ENCODE measurements at places on chromosomes 3 and 15.
A peak's percentile ranks its signal among the peaks of the same experiment; 100 is the strongest.

GRCh38 chr15:51030649-51031316 is 63.9 kb downstream of the TNFAIP8L3 start:
- no peaks in the 10 kb centered on the region for H3K36me3 ChIP-seq
- H3K4me3 ChIP-seq: no peak overlapping the region
- no peak for DNase-seq
- no peak overlapping the region for H3K27ac ChIP-seq
- H3K27me3 ChIP-seq: no peaks in the 10 kb centered on the region

- H3K27ac ChIP-seq: no peak overlapping the region
- H3K36me3 ChIP-seq: no peaks in the 10 kb centered on the region
- peaks cover 9% of the 10 kb centered on the region for H3K27me3 ChIP-seq
- H3K4me3 ChIP-seq: no peak overlapping the region
Observed at GRCh38 chr15:74121039-74121438, 9.3 kb upstream of the ISLR2 start.

GRCh38 chr3:192253138-192253887 is 474.0 kb downstream of the FGF12 start:
- no peaks in the 10 kb centered on the region for H3K27me3 ChIP-seq
- H3K27ac ChIP-seq: no peak overlapping the region
- H3K4me1 ChIP-seq: no peaks in the 10 kb centered on the region
- H3K4me3 ChIP-seq: no peak overlapping the region

- no peak for DNase-seq
- no peaks in the 10 kb centered on the region for H3K27me3 ChIP-seq
- no peak overlapping the region for H3K27ac ChIP-seq
Observed at GRCh38 chr15:87609474-87609873, 647.1 kb downstream of the NTRK3 start.

- no peaks in the 10 kb centered on the region for H3K4me1 ChIP-seq
- H3K4me3 ChIP-seq: no peak overlapping the region
- DNase-seq: no peak
- no peaks in the 10 kb centered on the region for H3K27me3 ChIP-seq
Observed at GRCh38 chr3:111904376-111905241, 45.5 kb downstream of the PHLDB2 start.

DNA sequence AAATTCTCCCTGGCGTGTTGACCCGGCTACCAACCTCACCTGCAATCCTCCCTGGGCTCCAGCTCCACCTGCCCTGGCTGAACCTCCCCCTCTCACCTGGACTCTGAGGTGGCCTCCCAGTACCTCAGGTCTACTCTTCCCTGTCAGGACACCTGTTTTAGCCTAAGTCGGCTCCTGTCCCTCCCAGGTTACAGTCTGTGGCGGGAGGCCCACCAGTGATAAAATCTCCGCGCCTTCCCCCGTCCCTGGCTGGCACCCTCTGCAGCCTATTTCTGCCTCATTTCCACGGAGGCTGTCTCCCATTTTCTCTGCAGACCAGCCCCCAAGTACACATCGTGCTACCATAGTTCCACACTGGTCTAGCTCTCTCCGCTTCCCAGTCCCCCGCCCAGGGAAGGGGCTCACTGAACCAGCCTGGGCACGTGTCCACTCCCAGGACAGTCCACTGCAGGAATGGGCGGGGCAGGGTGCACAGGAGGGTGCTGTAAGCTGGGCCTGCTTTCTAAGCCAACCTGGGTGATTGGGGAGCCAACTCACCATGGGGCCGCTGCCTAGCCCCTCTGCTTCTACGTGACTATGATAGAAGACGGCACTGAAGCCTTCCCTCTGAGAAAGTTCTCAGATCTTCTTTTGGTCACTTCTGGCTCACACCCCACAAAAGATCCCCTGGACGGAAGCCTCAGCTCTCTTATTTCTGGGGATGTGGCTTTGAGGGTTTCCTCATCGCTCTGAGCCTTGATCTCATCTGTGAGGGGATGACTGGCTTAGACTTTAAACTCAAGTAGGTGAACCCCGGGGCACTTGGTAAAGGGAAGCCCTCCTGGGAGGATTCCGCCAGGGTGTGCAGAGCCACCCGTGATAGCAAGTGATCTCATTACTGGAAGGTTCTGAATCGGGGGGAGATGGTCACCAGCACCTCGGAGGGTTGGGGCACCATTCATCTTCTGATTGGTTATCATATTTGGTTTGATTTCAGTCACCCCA is 96.6 kb downstream of the NSMCE3 start:
- DNase-seq: no peak
- H3K27ac ChIP-seq: no peak overlapping the region
- H3K27me3 ChIP-seq: no peaks in the 10 kb centered on the region
- no peak overlapping the region for H3K4me3 ChIP-seq
- no peaks in the 10 kb centered on the region for H3K36me3 ChIP-seq
- H3K4me1 ChIP-seq: no peaks in the 10 kb centered on the region

- H3K27me3 ChIP-seq: no peaks in the 10 kb centered on the region
- DNase-seq: no peak
- no peak overlapping the region for H3K4me3 ChIP-seq
- H3K4me1 ChIP-seq: no peaks in the 10 kb centered on the region
Observed at GRCh38 chr3:29067007-29067406, 213.9 kb upstream of the RBMS3 start.

DNA sequence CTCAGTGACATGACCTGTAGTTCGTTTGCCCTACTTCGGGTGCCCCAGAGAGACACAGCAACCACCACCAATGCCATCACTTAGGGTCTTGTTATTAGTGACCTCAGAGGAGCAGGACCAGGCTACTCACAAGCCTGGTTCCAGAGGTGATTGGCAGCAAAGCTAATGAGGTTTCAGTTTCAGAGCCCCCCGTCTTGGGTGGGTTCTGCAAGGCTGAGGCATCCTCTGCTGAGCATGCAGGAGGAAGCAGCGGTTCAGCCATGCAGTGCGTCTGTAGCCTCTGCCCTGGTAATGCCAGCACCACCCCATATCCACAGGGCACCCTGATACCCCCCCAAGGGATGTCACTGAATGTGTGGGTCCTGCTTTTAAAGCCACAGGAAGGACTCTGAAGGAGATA is 39.0 kb upstream of the ITGA11 start:
- H3K36me3 ChIP-seq: no peaks in the 10 kb centered on the region
- peaks cover 2% of the 10 kb centered on the region for H3K27me3 ChIP-seq
- no peak overlapping the region for H3K27ac ChIP-seq
- H3K4me1 ChIP-seq: no peaks in the 10 kb centered on the region
- DNase-seq: no peak

GRCh38 chr3:31621314-31621713 is 88.6 kb downstream of the STT3B start:
- no peak overlapping the region for H3K27ac ChIP-seq
- no peaks in the 10 kb centered on the region for H3K27me3 ChIP-seq
- no peak for DNase-seq
- no peak overlapping the region for H3K4me3 ChIP-seq

DNA sequence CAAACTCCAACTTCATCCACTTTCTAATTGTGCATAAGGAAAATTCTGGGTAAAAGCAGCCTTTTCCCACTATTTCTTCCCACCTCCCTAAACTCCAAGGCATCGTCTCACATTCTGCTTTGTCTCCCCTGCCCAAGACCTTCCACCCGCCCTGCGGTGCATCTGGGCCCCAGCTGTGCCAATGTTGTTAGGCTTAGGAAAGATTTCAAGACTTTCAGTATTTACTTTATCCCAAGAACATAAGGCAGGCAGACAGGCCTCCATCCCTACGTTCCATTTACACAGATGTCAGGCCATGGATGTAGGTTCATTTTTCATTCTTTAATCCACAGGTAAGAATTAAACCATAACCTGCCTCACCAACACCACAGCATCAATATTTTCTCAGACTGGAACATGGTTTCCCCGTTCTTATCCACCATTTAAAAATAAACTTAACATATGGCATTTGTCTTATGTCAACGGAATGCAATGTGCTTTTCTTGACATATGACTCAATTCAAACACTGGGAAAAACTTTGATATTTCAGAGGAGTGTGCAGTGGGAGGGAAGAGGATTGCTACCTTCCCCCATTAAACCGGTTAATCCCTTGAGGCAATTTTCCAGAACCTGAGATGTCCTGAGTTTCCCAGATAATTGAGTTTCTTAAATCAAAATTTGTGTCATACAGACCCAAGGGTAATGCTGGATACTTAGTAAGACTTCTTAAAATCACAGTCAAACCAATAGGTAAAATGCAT is 238.0 kb upstream of the LRIG1 start:
- H3K4me1 ChIP-seq: no peaks in the 10 kb centered on the region
- H3K27ac ChIP-seq: no peak overlapping the region
- no peaks in the 10 kb centered on the region for H3K36me3 ChIP-seq
- no peak for DNase-seq
- no peaks in the 10 kb centered on the region for H3K27me3 ChIP-seq

GRCh38 chr3:25214034-25214433 is 214.0 kb upstream of the RARB start:
- DNase-seq: no peak
- H3K36me3 ChIP-seq: no peaks in the 10 kb centered on the region
- H3K4me3 ChIP-seq: no peak overlapping the region
- H3K27ac ChIP-seq: no peak overlapping the region

- H3K4me3 ChIP-seq: no peak overlapping the region
- H3K27ac ChIP-seq: no peak overlapping the region
Observed at GRCh38 chr3:869734-870133, 223.1 kb upstream of the CNTN6 start.

DNA sequence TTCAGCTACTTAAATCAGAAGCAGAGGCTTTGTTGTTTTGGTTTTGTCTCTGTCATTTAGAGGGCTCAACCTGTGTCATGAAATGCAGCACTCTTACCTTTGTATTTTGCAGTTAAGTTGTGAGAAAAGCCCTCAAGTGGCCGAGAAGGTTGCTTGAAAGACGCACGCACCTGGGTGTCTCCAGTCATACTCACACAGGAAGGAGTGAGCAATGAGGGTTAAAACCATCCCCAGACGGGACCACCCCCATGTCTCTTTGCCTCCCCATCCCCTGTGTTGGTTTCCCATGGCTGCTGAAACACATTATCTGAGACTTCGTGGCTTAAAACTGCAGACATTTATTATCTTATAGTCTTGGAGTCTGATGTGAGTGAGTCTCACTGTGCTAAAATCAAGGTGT is 376.1 kb upstream of the CFAP20DC start:
- H3K4me1 ChIP-seq: peaks cover 53% of the 10 kb centered on the region
- DNase-seq: peak; percentile 71
- no peaks in the 10 kb centered on the region for H3K27me3 ChIP-seq

- peaks cover 9% of the 10 kb centered on the region for H3K27me3 ChIP-seq
- no peaks in the 10 kb centered on the region for H3K4me1 ChIP-seq
- H3K36me3 ChIP-seq: no peaks in the 10 kb centered on the region
- DNase-seq: no peak
Observed at GRCh38 chr3:45881078-45882022, 5.0 kb upstream of the CCR9 start.

GRCh38 chr15:93496888-93497287 is 407.9 kb upstream of the RGMA start:
- DNase-seq: no peak
- H3K27me3 ChIP-seq: no peaks in the 10 kb centered on the region
- no peak overlapping the region for H3K4me3 ChIP-seq
- H3K4me1 ChIP-seq: no peaks in the 10 kb centered on the region
- no peaks in the 10 kb centered on the region for H3K36me3 ChIP-seq

GRCh38 chr3:194160158-194160557 is 24.2 kb downstream of the HES1 start:
- DNase-seq: no peak
- H3K27me3 ChIP-seq: peaks cover 6% of the 10 kb centered on the region
- no peak overlapping the region for H3K27ac ChIP-seq
- no peak overlapping the region for H3K4me3 ChIP-seq

- no peak overlapping the region for H3K4me3 ChIP-seq
- H3K27me3 ChIP-seq: no peaks in the 10 kb centered on the region
- no peak overlapping the region for H3K27ac ChIP-seq
Observed at GRCh38 chr3:155704771-155705559, 39.9 kb downstream of the PLCH1 start.

DNA sequence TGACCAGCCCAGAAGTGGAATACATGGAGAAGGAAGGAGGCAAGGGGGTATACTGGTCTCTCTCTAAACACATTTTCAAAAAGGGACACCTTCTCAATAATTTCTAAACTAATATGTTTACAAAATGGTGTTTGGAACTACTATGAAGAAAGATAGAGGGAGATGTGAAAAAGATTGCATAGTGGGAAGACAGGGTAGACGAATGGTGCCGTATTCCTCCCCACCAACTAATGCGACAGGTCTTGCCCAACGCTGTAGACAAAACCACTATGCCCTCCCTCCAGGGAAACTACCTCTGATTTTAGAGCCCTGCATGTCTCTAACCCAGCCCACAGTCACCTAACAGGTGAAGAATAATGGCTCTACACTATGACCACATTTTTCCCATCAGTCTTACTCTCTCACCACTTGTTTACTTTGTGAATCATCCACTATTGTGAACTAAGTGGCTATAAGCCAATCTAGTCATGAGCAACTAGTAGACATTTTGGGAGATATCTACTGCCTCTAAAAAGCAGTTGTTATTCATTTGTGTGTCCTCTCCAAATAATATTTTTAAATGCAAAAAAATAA is 108.2 kb upstream of the UBE2E2 start:
- no peak overlapping the region for H3K27ac ChIP-seq
- no peak overlapping the region for H3K4me3 ChIP-seq
- no peaks in the 10 kb centered on the region for H3K36me3 ChIP-seq

GRCh38 chr15:60744826-60745460 is 266.0 kb upstream of the ICE2 start:
- no peaks in the 10 kb centered on the region for H3K36me3 ChIP-seq
- H3K4me3 ChIP-seq: no peak overlapping the region
- H3K4me1 ChIP-seq: no peaks in the 10 kb centered on the region
- no peak overlapping the region for H3K27ac ChIP-seq
- DNase-seq: no peak

DNA sequence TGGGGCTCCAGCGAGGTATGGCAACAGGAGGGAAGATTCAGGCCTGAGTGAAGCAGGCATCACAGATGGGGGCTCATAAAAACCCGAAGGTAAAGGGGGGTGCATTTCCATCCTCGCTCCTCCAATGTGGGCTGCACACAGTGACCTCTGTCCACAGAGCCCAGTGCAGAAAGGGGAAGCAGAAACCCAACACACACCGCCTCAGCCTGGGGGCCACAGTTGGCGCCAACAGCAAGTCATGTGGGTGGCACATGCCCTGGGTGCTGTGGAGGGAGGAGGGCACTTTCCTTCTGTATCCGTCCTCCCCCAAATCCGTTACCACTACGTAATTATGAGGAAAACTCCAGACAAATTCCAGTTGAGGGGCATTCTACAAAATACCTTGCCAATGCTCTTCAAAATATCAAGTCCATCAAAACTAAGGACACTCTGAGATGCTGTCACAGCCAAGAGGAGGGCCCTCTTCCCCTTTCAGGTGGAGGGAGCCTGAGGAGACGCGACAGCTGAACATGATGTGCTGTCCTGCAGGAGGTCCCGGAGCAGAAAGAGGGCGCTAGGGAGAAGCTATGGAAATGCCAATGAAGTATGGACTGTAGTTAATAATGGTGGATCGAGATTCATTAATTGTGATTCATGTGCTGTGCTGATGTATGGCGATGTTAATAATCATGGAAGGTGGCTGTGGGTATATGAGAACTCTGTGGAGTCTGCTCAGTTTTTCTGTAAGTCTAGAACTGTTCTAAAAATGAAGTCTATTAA is 16.4 kb downstream of the APBA2 start:
- H3K4me3 ChIP-seq: no peak overlapping the region
- H3K36me3 ChIP-seq: no peaks in the 10 kb centered on the region
- DNase-seq: no peak
- H3K4me1 ChIP-seq: no peaks in the 10 kb centered on the region

GRCh38 chr3:72797773-72798543 is 50.3 kb downstream of the SHQ1 start:
- H3K4me3 ChIP-seq: no peak overlapping the region
- no peak overlapping the region for H3K27ac ChIP-seq
- no peak for DNase-seq
- H3K27me3 ChIP-seq: no peaks in the 10 kb centered on the region
- H3K36me3 ChIP-seq: no peaks in the 10 kb centered on the region

- H3K4me3 ChIP-seq: no peak overlapping the region
- H3K4me1 ChIP-seq: no peaks in the 10 kb centered on the region
- no peaks in the 10 kb centered on the region for H3K27me3 ChIP-seq
- H3K36me3 ChIP-seq: peaks cover 6% of the 10 kb centered on the region
- no peak overlapping the region for H3K27ac ChIP-seq
Observed at GRCh38 chr3:107644631-107645030, 121.9 kb downstream of the BBX start.
